ENCODE measurements at places on chromosomes 16 and 17.

DNA sequence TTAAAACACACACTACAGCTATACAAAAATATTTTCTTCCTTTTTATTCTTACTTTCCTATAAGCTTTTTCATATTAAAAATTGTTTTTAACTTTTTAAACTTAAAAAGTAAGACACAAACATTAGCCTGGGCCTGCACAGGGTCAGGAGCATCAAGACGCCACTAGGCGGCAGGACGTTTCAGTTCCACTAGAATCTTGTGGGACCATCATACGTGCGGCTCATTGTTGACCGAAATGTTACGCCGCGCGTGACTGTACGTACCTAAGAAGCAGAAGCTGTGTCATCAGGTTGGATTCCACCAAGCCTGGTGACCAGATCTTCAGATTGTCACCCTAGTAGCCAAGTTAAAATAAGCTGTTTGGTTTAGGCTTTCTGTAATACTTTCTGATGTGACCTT lies 47.1 kb downstream of the USP10 start:
- DNase-seq, result no peak

- DNase-seq, result no peak
Observed at GRCh38 chr17:72477491-72477890, 356.7 kb downstream of the SOX9 start.

DNA sequence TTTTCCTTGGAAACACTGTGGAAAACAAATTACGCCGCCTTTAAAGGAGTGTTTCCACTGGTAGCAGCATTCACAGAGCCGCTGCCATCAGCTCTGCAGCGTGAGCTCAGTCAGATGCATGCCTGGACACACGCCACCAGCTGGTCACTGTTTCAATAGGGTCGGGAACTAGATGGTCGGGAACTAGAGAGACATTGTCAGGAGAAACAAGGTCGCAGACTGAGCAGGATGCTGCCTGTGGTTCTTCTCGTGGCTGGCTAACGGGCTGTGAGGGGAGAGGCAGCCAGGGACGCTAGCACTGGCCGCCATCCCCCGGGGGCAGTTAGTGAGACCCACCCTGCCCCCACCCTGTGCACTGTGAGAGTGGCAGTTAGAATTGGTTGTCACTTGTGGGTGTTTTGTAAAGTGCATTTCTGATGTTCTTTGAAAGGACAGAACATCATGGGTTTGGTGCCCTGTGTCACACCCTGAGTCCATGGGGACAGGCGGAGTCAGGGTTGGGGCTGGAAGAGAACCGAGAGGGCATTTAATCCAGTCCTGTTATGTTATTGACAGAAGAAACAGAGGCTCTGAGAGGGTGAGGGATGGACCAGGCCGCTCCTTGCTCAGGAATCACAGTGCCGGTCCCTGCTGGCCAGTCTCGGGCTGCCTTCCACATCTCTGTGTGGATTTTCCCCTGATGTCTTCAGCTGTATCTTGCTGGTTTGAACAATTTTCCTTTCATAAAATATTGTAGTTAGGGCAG lies 86.3 kb downstream of the SPECC1 start:
- DNase-seq, result no peak

DNA sequence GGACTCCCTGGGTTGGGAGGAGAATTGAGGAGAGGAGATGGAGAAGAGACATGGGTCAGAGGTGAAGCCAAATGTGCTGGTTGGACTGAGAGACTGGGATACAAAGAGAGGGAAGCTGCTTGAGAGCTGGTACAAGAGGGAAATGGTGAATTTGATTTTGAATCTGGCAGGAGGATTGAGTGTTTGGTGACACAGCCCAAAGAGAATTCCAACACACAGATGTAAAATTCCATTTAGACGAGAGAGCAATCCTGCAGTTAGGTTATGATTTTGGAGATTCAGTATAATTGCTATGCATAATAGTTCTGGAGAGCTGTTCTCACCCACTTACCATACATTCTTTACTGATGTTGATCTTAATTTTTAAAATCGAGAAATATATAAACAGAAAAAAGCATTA lies 57.7 kb downstream of the HSD17B2 start:
- peak; percentile 15 for DNase-seq

DNA sequence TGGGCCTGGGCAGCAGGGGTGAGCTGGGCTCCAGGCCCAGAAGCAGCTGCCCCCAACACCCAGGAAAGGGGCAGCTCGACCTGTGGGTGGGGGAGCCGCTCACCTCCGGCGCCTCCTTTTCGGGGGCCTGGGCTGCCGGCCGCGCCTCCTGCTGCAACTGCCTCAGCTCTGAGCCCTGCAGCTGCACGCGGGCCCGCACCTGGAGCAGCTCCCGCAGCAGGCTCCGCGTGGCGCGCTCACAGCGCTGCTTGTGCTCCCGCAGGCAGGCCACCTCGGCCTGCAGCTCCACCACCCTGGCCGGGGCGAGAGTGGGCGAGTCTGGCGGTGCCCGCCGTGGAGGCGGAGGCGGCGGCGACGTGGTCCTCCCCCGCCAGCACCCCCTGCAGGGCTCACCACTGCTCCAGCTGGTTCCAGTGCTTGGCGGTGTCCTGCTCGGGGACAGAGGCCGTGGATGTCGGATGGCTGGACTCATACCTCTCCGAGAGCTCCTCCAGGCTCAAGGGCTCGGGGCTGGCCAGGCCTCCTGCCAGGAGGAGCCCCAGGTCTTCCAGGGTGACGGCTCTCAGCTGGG lies 868 bp downstream of the CCDC154 start:
- no peak for DNase-seq

- no peak for DNase-seq
Observed at GRCh38 chr17:28547623-28548416, 4.6 kb downstream of the UNC119 start.

GRCh38 chr16:74766729-74767128 lies 7.9 kb downstream of the FA2H start:
- no peak for DNase-seq

GRCh38 chr17:81920612-81921536 lies 2.9 kb upstream of the SIRT7 start:
- DNase-seq, result no peak

- no peak for DNase-seq
Observed at GRCh38 chr16:51416926-51417325, 265.9 kb upstream of the SALL1 start.
